ENCODE measurements at places on chromosomes 4 and X.

GRCh38 chrX:29419774-29420553 lies 795.4 kb upstream of the MAGEB2 start:
- DNase-seq = no peak

DNA sequence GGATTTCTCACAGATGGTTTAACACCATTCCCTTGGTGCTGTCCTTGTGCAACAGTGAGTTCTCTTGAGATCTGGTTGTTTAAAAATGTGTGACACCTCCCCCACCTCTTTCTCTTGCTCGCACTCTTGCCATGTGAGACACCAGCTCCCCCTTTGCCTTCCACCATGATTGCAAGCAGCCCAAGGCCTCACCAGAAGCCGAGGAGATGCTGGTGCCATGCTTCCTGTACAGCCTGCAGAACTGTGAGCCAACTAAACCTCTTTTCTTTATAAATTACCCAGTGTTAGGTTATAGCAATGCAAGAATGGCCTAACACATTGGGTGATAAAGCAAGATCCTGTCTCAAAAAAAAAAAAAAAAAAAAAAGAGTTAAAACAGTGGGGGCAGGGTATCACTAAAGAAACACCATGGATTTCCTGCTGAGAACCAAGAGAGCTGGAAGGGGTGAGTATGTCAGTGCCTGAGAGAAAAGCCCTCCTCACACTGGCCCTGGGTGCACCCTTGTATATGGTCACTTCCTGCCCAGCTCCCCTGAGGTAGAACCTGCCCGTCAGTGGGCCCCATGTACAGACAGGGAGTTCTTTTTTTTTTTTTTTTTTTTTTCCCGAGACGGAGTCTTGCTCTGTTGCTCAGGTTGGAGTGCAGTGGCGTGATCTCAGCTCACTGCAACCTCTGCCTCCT lies 46.4 kb downstream of the APOO start:
- DNase-seq = no peak

GRCh38 chr4:145289403-145290076 lies 109.2 kb upstream of the OTUD4 start:
- no peak for DNase-seq

- no peak for DNase-seq
Measured at GRCh38 chrX:45912316-45912715, 632.9 kb downstream of the ZNF674 start.

- no peak for DNase-seq
Measured at GRCh38 chr4:56310401-56311125, 76.7 kb downstream of the AASDH start.

GRCh38 chr4:184309241-184310170 lies 91.8 kb upstream of the ENPP6 start:
- no peak for DNase-seq

DNA sequence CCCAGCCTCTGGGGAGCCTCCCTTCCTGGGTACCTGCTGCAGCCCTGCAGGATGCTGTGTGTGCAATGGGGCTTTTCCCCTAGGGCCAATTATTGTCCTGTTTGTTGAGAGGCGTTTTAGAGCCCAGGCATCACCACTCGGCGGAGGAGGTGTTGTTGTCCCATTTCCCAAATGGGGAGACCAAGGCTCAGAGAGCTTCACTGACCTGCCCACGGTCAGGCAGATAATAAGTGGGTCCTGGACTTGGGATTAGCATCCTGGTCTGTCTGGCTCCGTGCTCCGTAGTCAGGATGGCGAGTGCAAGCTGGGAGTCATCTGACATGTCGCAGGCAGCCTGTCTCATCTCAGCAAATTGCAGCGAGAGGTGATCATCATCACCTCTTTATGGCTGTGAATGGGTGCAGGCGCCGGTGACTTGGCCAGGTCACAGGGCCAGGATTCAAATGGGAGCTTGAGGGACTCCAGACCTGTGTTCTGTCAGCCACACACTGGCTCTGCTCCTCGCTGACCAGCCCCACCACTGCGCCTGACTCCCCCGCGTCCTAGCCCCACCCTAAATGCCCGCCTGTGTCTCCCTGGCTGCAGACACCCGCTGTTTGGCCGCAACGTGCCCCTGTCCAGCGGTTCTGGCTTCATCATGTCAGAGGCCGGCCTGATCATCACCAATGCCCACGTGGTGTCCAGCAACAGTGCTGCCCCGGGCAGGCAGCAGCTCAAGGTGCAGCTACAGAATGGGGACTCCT lies 16.6 kb downstream of the HTRA3 start:
- DNase-seq = no peak

DNA sequence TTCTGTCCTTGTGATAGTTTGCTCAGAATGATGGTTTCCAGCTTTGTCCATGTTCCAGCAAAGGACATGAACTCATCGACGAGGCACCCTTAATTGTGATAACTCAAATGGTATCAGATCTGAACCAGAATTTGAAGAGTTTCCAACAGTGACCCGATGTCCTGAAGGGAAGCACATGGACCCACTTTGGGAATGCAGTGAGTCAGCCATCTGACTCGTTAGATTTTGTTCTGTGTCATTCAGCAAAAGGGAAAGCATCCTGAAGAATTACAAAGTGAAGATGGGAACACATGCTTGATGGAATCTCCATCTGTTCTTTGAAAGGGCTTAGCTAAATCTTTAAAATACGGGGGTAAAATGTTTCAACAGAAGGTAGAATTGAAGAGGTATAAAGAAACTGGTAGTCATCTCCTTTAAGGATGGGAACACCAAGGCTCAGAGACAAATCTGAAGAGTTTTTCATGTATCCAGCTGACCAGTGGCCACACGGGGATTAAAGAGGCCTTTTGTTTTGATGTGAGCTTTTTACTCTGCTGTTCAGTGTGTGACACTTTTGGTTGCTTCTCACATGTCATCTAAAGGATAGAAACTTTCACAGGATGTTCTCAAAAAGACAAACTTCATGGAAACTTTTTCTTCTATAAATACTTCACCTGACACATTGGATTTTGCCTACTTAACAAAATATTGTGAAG lies 393.8 kb downstream of the INPP4B start:
- DNase-seq = no peak

GRCh38 chr4:95363559-95363925 lies 185.2 kb downstream of the UNC5C start:
- no peak for DNase-seq

- no peak for DNase-seq
Measured at GRCh38 chr4:105815701-105816100, 79.6 kb upstream of the NPNT start.

DNA sequence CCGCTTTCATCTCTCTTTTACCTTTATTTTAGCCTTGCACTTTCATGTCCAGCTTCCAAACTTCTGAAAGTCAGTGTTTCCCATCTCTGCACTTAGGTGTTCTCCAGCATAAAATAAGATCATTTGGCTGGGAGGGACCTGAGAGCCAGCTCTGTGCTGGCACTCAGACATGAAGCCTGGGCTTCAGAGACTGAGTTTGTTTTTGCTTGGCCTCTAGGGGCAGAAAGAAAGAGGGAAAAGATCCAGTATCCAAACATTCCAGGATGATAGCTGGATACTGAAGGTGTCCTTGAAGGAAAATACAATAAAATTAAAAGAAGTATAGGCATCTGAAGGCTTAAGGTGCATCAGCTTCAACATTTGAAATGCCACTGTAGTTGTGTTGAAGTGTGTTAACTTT lies 202.4 kb upstream of the ZIC3 start:
- DNase-seq = no peak

DNA sequence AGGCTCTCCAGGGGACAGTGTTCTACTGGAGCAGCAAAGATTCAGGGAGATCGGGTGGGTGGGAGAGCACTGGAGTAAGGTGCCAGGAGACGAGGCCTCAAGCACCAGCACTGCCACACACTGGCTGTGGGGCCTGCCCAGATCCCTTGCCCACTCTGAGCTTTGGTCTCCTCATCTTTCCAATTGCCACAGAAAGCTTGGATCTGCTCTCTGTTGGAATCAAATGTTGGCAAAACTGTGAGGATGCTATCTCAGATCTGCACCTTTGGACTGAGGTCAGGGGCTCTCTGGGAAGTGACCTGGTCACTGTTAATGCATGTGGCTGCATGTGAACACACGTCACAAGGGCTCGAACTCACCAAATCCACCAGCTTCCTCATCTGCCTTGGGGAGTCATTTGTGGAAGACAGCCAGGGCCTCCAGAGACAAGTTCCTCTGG lies 1.3 kb downstream of the RIPPLY1 start:
- DNase-seq = no peak

GRCh38 chr4:35151816-35152572 lies 1092.3 kb downstream of the ARAP2 start:
- no peak for DNase-seq

DNA sequence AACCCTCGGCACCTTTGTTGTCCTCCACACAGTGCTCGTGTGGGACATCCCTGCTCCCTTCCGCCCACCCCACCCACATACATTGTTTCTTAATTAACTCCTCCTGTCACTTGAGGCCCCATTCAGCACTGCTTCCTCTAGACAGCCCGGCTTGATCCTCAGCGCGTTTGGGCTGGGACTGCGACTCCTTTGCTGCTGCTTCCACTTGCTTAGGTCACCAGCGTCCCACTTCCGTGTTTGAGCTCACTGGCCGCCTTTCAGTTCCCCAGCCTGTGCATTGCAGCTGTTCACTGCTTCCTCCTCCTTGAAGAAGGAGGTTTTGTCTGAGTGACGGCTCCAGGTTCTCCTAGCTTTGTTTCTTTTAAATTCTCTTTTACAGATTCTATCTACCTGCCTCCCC lies 16.1 kb downstream of the RNF4 start:
- DNase-seq = no peak

DNA sequence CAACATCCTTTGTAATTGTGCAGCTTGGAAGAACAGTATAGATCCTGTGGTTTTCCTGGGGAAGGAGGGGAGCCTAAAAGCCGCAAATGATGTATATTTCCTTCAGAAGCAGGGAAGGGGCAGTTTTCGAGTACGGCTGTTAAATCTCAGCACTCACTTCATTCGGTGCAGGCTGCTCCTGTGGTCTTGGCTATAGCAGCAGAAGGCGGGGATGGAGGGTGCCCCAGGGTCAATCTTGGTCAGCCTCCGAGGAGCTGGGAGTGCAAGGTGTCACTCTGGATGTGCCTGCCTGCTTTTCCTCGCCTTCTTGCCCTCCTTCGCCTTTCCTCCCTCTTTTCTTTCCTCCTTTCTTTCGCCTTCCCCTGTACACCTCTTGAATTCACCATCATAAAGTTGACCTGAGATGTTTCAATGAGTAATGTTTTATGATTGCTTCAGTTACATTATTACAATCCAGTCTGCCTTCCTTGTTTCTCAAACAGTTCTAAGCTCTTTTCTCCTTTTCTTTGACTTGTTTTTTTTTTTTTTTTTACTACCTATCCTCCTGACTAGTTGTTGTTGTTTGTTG lies 101.6 kb downstream of the RELL1 start:
- DNase-seq = no peak

DNA sequence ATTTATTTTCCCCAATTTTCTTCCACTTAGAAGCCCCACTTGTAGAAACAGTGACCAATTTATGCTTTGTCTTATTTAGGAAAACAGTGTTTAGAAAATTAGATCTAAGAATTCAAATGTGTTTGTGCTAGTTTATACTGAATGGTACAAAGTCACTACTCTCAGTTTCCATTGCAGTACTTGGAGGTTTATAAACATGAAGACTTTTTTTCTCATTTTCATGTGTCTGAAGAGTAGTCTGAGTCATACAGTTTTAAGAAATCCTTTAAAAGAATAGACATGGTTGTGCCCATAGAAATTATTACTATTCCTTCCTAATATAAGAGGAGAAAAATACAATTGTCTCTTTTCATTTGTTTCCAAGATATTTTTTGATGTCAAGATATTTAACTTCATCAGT lies 458.7 kb downstream of the NAF1 start:
- DNase-seq = no peak

DNA sequence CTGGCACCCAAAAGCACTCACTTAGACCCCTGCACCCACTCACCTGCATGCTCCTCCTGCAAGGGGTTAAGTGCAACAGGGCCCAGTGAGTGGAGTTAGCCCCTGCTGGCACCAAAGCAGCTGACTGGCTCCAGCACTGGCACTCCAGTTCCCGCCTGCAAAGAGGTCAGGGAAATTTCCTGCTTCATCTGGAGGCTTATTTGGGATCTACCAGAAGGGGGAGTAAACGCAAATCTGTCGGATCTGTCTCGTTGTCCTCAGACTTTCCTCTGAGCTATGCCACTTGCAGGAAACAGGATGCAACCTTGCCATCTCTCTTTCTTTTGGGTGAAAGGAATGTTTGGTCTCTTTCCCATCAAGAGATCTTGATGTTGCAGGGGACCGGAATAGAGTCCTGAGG lies 435.6 kb downstream of the PCDH10 start:
- DNase-seq = no peak

DNA sequence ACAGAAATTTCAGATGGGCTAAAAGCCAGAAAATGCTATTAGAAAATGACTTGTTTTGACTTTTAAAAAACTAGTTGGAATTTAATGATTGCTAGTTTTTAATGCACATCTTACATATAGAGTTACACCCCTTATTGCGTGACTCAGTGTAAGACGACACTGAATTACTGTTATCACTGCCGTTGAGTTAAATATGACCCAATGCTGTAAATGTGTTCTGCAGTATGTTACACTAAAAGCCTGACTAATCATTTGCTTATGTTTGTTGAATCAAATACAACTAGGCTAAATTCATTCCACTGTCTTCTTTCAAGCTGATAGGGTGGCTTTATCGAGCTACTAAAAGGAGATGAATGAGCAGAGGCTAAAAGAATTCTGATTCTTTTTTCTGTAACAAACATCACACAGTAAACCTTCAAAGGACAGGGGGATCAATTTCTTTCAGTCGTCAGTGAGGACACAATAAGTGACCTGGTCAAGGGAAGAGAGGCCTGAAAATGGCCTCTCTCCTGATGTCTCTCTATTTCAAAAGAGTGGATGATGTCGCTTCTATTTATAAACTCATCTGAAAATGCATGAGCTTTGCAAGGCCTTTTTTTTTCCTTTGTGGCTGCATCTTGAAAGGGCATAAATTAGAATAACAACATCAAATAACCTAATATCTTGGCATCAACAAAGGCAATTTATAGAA lies 142.2 kb upstream of the KCNIP4 start:
- DNase-seq = no peak

DNA sequence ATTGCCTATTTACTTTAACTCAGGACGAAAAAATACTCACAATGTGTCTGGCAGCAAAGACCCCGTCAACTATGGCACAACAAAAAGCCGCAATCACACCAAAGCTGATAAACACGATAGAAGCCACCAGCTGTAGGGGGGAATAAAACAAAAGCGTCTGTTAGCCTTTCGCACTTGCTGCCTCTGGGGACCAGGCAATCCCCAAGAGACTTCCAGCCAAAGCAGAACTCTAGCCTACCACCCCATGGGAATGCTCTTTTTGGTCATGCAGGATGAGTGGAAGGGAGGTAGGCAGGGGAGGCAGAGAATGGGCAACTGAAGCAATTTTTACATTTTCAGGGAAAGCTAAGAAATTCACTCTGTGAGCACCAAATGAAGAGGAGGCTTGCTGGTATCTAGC lies 20.1 kb downstream of the TMEM255A start:
- DNase-seq = no peak

- DNase-seq = no peak
Measured at GRCh38 chr4:3043282-3044020, 30.9 kb downstream of the HTT-AS start.

DNA sequence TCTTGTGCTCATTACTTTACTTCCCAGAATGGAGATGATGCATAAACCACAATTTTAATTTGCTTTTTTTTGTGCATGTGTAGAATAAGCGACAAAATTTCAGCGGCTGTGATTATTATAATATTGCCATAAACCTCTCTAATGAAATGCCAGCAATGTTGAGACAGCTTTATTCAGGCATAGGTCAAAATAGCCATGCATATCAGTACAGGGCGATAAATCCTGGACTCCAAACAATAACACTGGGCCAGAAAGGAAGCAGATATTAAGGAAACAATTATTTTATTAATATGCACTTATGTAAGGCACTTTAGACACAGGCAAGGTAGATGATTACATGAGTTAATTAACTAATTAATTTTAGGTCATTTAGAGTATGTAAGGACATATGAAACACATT lies 47.1 kb downstream of the ARHGEF38 start:
- DNase-seq = no peak
